ENCODE measurements at places on chromosomes 5 and 9.

DNA sequence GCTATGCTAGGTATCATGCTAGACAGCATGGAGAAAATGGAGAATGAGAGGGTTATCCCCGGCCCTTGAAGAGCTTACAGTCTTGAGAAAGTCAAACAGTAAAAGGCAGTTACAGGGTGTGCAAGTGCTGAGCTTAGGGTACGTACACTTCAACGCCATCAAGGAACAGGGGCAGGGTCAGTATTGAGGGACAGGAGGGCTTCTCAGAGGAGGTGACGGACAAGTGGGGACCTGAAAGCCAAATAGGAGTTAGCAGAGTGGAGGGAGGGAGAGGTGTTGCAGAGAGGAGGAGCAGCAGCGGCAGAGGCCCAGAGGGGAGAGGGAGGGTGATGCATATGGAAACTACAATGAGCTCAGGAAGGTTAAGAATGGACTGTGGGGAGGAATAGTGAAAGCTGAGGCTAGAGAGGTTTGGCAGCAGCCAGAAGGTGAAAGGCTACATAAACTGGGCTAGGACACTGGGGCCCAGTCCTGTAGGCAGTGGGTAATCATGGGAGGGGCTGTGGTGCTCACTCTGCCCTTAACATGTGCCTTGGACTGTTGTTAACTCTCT, 88.0 kb downstream of the NRG2 start:
- DNase-seq = no peak

DNA sequence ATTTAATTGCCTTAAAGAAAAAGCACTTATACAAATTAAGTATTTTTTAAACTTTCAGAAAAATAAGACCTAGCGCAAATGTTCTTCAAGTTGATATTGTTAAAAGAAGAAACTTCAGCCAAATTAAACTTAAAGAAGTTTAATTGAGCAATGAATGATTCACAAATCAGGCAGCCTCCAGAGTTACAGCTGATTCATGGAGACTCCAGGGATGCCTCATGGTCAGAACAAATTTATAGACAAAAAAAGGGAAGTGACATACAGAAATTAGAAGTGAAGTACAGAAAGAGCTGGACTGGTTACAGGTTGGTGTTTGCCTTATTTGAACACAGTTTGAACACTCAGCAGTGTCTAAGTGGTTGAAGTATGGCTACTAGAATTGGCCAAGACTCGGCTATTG, 60.3 kb downstream of the CDKN2A start:
- peak; percentile 29 for DNase-seq

DNA sequence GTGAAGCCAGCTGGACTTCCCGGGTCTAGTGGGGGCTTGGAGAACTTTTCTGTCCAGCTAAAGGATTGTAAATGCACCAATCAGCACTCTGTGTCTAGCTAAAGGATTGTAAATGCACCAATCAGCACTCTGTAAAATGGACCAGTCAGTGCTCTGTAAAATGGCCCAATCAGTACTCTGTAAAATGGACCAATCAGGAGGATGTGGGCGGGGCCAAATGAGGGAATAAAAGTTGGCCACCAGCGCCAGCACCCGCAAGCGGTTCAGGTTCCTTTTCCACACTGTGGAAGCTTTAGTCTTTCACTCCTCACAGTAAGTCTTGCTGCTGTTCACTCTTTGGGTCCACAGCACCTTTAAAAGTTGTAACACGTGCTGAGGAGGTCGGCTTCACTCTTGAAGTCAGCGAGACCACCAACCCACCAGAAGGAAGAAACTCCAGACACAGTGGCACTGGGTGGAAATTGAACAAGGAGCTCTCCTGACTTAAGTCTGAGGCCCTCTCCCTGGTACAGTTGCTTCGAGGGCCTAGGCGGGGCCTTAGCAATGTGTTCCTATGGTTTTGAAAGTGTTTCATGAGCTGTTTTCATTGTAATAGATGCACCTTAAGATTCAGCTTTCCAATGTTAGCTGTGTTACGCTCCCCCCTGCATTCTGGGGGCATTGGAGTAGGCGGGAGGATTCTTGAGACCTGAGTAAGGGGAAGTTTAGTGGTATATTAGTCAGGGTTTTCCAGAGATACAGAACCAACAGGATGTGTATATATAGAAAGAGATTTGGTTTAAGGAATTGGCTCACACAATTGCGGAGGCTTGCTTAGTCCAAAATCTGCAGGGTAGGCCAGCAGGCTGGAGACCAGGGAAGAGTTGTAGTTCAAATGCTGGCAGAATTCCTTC, 21.5 kb upstream of the MYO10 start:
- peak; percentile 96 for DNase-seq

- DNase-seq = no peak
Observed at GRCh38 chr9:2234371-2234893, 219.3 kb downstream of the SMARCA2 start.

DNA sequence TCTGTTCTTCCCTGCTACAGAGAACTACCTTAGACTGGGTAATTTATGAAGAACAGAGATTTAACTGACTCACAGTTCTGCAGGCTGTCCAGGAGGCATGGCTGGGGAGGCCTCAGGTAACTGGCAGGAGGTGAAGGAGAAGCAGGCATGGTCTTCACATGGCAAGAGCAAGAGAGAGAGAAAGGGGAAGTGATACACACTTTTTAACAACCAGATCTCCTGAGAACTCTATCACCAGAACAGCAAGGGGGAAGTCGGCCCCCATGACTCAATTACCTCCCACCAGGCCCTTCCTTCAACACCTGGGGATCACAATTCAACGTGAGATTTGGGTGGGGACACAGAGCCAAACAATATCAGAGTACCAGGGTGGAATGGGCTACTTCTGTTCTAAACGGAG, 766.8 kb downstream of the TLE1 start:
- no peak for DNase-seq

- no peak for DNase-seq
Observed at GRCh38 chr5:1975898-1976765, 93.4 kb upstream of the IRX4 start.

GRCh38 chr5:74889523-74890105, 23.4 kb upstream of the FAM169A start:
- no peak for DNase-seq

DNA sequence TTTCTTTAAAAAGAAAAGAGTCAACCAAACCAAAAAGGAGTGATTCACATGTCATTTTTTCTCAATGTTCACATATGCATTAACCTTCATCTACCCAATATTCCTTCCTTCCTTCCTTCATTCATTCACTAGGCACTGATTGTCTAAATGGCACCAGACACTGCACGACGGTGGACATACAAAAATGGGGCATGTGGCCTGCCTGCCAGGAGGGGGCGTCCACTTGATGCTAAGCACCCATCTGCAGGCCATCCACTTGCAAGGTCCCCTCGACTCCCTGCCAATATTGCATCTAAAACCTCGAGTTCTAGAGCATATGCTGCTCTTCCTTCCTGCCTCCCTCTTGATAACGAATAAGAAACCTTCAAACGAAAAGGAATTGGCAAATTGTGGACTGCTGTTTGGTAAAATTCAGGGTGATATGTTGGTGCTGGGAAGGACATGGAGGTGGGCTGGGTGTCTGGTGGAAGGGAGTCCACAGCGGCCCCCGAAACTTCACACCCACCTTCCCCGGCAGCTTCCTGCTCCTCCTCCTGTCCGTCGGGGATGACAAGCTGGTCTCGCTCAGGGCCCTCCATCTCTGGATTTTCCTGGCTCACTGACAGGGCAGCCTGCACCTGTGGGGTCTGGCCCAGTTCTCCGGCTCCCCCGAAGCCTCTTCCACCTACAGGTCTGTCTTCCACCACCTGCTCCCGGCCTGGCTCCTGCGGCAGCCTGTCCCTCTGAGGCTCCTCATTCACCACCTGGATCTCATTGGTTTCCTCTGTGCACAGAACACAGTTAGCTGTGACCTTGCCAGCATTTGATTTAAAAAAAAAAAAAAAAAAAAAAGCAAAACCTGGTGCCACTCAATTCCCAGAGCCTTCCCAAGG, 64.3 kb downstream of the GOLM1 start:
- DNase-seq = peak; percentile 55

DNA sequence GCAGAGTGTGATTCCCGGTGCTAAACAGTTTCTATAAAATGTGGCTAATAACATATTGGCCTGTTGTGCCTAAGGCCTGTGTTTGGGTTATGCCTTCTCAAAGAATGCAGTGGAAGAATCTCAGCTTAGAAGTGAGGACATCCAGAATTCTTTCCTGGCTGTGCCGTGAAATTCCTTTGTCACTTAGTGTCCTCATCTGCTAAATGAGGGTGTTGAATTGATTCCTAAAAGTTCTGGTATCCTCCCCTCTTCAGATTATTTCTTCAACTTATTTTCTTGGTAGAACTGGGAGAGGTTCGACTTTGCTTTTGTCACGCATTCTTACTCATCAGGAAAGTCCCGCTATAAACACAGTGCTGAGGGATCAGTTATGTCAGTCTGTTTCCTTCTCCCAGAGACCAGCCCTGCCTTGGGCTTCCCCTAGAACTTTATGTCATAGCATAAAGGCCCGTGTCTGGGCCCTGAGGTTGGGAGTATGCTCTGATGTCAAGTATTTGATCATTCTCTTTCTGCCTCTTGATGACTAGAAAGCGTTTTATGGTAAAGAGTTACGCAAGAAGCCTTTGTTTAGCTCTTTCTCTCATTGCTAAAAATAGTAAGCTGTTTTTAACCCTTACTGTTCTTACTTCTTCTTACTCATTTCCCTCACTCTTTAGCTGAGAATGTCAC, 29.5 kb downstream of the MTAP start:
- peak; percentile 93 for DNase-seq

GRCh38 chr9:91103931-91104330, 257.8 kb downstream of the AUH start:
- no peak for DNase-seq

GRCh38 chr9:34271265-34272006, 57.6 kb downstream of the KIF24 start:
- no peak for DNase-seq

All from astrocyte of the spinal cord (primary cell).